ENCODE measurements at places on chromosomes 1 and 21.

- DNase-seq: no peak
Measured at GRCh38 chr1:181135437-181135731, 46.9 kb downstream of the IER5 start.

- no peak for DNase-seq
Measured at GRCh38 chr1:214008791-214009422, 21.1 kb downstream of the PROX1 start.

DNA sequence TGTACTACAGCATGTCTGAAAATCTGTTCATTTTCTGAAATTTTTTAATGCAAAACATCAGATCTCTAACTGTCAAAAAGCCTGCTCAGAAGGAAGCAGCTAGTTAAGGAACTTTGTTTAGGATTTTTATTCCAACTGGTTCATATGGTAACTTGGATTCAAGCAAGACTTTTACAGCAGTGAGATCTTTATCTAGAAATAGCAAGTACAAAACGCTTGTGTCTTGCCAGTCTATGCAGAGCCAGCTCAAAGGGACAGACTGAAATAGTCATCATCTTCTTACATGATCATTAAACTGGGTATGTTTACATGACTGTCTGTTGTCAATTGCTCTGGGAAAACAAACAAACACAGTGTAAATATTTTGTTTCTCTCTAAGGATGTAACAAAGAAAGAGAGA is 37.6 kb downstream of the DDAH1 start:
- no peak for DNase-seq

DNA sequence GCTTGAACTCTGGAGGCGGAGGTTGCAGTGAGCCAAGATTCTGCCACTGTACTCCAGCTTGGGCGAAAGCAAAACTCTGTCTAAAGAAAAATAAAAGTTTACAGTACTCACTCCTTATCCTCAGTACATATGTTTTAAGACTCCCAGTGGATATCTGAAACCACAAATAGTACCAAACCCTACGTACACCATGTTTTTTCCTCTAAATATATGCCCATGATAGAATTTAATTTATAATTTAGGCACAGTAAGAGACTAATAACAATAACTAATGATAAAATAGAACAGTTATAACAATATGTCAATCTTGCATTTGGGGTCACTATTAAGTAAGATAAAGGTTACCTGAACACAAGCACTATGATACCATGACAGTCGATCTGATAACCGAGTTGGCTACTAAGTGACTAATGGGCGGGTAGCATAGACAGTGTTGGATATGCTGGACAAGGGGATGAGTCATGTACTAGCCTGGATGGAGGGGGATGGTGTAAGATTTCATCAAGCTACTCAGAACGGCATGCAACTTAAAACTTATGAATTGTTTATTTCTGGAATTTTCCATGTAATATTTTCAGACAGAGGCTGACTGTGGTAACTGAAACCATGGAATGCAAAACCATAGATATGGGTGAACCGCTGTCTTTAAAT is 43.7 kb downstream of the ST7L start:
- no peak for DNase-seq

- DNase-seq: no peak
Measured at GRCh38 chr1:30106125-30106524, 617.3 kb downstream of the MATN1 start.
